CD14-positive monocyte (primary cell): ENCODE measurements at places on chromosomes 16 and 17. TPM values are rescaled to one million over a fixed set of nuclear protein-coding genes. Genes with fewer than 3 reads are reported as not detected.

GRCh38 chr16:89392881-89393737, 97.3 kb downstream of the ANKRD11 start:
- H3K27me3 ChIP-seq = no peaks in the 10 kb centered on the region
- peaks cover 13% of the 10 kb centered on the region for H3K4me1 ChIP-seq
- DNase-seq = peak; percentile 30
- no peak overlapping the region for H3K4me3 ChIP-seq
- peaks cover 9% of the 10 kb centered on the region for H3K36me3 ChIP-seq

Gene HOXB7
- not detected in 2 replicates for polyA plus RNA-seq

Gene ITGAX
- polyA plus RNA-seq = 40.7 TPM

Gene MMP25
- 24.8 and 26.6 TPM in 2 replicates for polyA plus RNA-seq

DNA sequence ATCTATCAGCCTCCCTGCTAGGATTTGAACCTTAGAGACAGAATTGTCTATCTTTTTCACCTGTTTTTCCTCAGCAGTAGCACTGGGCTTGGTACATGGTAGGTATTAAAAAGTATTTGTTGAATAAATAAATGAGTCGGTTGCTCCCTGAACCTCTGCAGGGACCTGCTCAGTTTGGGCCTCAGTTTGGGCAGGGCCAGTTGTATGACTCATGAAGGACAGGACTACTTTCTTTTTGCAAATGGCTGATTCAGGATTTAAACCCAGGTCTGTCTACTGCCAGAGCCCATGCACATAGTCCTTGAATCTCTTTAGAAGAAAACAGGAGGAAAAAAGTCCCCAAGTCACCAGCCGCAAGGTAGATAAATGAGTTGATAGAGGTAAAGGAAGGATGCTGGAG, 3.1 kb downstream of the MMP2 start:
- H3K36me3 ChIP-seq = no peaks in the 10 kb centered on the region
- peaks cover 39% of the 10 kb centered on the region for H3K27me3 ChIP-seq
- DNase-seq = no peak
- H3K27ac ChIP-seq = no peak overlapping the region
- peaks cover 23% of the 10 kb centered on the region for H3K4me1 ChIP-seq

Gene UTS2R
- not detected for polyA plus RNA-seq

Gene C16orf89
- polyA plus RNA-seq = not detected

Gene TRIM47
- polyA plus RNA-seq = 0.19 and 0.20 TPM in 2 replicates

Gene EZH1
- polyA plus RNA-seq = 12.3 TPM

GRCh38 chr16:1167276-1168107, 14.6 kb downstream of the CACNA1H start:
- no peak overlapping the region for H3K27ac ChIP-seq
- H3K36me3 ChIP-seq = no peaks in the 10 kb centered on the region
- H3K4me1 ChIP-seq = no peaks in the 10 kb centered on the region

GRCh38 chr16:88936008-88936555, 40.9 kb downstream of the CBFA2T3 start:
- no peaks in the 10 kb centered on the region for H3K27me3 ChIP-seq
- no peak for DNase-seq
- H3K36me3 ChIP-seq = no peaks in the 10 kb centered on the region

- H3K4me3 ChIP-seq = no peak overlapping the region
- no peak for DNase-seq
- no peaks in the 10 kb centered on the region for H3K27me3 ChIP-seq
- peaks cover 86% of the 10 kb centered on the region for H3K36me3 ChIP-seq
- H3K27ac ChIP-seq = no peak overlapping the region
- H3K4me1 ChIP-seq = no peaks in the 10 kb centered on the region
Observed at GRCh38 chr16:4392382-4393239, 21.0 kb downstream of the VASN start.

DNA sequence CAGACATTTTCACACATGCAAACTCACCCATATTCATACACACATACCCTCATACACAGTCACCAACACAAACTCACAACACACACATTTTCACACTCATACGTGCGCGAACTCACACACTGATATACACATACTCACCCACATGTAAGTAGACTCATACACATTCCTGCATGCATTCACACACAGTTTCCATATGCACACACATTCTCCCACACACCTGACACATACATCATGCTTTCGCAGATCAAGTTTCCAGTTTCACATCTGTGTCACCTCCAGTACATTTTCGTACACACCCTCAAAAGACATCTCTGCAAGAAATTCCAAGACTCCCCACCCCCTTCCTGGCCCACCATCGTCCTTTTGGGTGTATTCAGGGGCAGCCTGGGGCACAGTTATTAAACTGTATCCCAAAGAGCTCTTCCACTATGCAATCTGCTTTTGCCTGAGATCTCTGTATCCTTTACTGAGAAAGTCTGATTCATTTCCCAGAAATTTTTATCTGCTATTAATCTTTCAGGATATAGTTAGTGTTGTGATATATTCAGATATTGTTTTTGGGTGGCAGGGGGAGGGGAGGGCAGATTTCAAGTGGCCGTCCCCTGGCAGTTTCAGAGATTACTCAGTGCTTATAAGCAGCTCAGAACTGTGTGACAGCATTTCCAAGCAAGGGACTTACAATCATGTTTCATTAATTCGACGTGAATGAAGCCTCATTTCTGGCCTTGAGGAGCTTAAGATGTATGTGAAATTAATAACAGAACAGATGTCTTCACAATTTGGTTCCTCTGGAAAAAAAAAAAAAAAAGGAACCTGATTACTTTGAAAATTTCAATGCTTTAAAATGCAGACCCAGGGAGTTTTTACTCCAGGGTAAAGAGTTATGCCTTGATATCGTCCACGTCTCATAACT, 35.3 kb upstream of the MMP2 start:
- peak overlapping the region; percentile 33 for H3K4me3 ChIP-seq
- H3K27me3 ChIP-seq = no peaks in the 10 kb centered on the region
- H3K36me3 ChIP-seq = no peaks in the 10 kb centered on the region
- H3K4me1 ChIP-seq = peaks cover 47% of the 10 kb centered on the region
- DNase-seq = peak; percentile 35

GRCh38 chr17:44267818-44268490, at the start of gene SLC4A1:
Gene SLC4A1 (minus strand): TSS chr17:44268135. CDS start chr17:44262866, 5,269 bp downstream.
- no peak within 1 kb of the TSS for H3K27ac ChIP-seq
- H3K4me1 ChIP-seq = no peaks in the 10 kb centered on the region
- DNase-seq = no peak

Gene ZC3H7A
- polyA plus RNA-seq = 22.6 TPM

Gene TBC1D28
- not detected for polyA plus RNA-seq

GRCh38 chr16:25089351-25089750, 22.2 kb upstream of the LCMT1 start:
- H3K4me3 ChIP-seq = no peak overlapping the region
- H3K27me3 ChIP-seq = no peaks in the 10 kb centered on the region
- peaks cover 21% of the 10 kb centered on the region for H3K4me1 ChIP-seq
- DNase-seq = no peak
- no peak overlapping the region for H3K27ac ChIP-seq

DNA sequence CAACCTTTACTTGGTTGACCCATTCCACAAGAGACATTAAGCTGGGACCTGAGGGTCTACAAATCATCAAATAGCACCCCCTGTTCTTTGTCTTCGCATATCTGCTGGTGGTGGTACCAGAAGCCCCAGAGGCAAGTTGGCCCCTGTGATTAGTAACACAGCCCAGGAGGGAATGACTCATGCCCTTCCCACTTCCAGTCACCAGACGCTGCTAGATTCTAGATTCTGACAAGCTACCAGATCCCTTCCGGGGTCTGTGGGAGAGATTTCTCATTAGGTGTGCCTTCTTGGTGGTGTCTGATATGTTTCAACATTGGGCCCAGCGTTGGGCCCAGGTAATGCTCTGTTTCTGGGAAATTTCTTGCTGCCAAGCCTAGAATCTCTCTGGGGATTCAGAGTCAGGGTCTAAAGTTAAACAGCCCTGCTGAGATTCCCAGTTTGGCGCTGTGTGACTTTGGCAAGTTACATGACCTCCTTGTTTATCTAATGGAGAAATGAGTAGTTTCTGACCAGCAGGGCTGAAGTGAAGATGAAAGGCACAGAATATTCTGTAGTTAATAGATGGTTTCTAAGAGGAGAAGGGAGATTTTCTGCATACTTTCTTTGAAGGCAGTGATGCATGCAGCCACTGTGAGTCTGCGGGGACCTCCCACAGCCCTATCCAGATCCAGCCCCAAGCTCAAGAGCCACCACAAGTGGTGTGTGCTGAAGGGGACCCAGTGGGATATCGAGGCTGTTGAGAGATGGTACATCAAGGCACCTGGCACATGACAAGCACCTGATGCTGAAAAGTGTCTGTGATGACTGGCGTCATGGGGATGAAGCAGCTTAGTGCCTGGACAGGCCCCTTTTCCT, 3.9 kb downstream of the TRPV2 start:
- DNase-seq = peak; percentile 58
- H3K36me3 ChIP-seq = peaks cover 51% of the 10 kb centered on the region
- H3K4me1 ChIP-seq = peaks cover 55% of the 10 kb centered on the region

DNA sequence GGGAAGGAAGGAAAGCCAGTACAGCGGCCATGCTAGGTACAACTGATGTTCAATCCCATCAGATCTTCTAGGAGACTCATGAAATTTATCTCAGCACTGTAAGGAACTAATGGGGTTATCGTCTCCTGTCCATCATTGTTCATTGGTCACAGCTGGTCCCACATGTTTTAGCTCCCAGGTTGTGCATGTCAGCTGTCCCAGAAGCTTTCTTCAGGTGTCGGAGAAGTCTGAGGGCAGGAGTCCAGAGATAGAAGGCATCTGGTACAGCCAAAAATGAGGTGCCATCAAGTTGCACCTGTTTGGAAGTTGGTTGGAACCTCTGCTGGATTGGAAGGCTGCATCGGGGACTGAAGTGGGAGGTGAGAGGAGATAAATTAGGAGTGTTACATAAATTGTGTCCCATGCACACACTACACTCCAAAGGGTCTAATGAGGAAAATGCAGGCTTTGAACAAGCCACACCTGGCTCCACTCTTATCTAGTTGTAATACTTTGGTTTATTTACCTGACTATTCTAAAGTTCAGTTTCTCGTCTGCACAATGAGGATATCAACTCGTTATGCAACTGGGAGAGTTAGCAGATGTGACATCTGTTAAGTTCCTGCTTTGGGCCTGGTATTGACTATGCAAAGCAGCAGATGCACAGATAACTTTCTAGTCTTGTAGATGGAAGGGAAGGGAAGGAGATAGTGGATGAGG, 62.9 kb downstream of the MAP2K6 start:
- DNase-seq = no peak
- H3K4me1 ChIP-seq = peaks cover 9% of the 10 kb centered on the region
- H3K36me3 ChIP-seq = no peaks in the 10 kb centered on the region
- no peak overlapping the region for H3K4me3 ChIP-seq
- no peaks in the 10 kb centered on the region for H3K27me3 ChIP-seq

Gene PARN
- 24.4 TPM for polyA plus RNA-seq

- peaks cover 87% of the 10 kb centered on the region for H3K36me3 ChIP-seq
- no peak for DNase-seq
- H3K4me1 ChIP-seq = peaks cover 16% of the 10 kb centered on the region
- H3K4me3 ChIP-seq = no peak overlapping the region
- H3K27me3 ChIP-seq = no peaks in the 10 kb centered on the region
- H3K27ac ChIP-seq = no peak overlapping the region
Observed at GRCh38 chr17:82605939-82606600, 42.2 kb downstream of the WDR45B start.

DNA sequence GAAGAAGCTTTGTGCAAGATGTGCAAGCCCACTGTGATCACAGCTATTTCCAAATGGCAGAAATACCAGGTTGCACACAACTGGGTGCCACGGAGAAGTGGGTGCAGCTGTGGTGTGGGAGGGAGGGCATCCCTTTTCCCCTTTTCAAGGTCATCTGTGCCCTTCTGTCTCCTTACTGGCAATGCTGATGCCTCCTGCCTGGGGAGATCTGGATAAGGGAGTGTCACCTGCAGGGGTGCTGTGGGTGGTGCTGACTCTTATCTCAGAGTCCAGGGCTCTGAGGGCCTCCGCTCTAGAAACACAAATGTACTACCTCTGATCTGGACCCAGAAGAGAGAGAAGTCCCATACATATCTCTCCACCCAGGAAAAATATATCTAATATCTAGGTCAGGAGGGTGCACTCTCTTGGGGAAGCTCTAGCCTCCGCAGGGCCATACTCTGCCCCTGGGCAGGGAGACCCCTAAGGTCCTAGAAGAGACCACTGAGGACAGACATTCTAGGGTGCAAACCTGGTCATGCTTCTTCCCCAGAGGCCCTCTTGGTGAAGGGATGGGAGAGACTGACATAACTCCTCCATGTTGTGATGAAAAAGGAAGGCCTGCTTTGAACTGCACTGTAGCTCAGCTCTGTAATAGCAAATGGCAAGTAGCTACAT, 18.5 kb downstream of the NPRL3 start:
- no peaks in the 10 kb centered on the region for H3K4me1 ChIP-seq
- H3K36me3 ChIP-seq = peaks cover 26% of the 10 kb centered on the region
- DNase-seq = no peak
- H3K4me3 ChIP-seq = no peak overlapping the region

Gene TMEM238L
- not detected in 2 replicates for polyA plus RNA-seq

GRCh38 chr16:80084614-80085013, 456.2 kb upstream of the DYNLRB2 start:
- no peak overlapping the region for H3K4me3 ChIP-seq
- H3K4me1 ChIP-seq = no peaks in the 10 kb centered on the region
- no peak overlapping the region for H3K27ac ChIP-seq

DNA sequence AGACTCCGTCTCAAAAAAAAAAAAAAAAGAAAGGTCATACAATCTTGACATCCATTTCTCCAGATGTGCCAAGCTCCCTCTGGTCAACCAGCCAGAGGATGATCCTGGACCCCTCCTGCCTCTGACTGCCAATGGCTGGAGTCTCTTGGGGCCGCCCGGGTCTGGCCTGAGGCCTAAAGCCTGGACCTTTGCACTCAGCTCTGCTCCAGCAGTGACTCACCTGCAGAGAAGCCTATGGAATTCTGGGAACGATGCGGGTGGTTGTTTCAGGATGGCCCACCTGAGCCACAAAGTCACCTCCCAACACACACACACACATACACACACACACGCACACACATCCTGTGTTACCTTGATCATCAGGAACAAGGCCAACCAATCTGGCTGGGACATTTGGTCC, 64.0 kb upstream of the DNAH17 start:
- no peak overlapping the region for H3K4me3 ChIP-seq
- H3K27me3 ChIP-seq = no peaks in the 10 kb centered on the region
- DNase-seq = no peak
- H3K36me3 ChIP-seq = no peaks in the 10 kb centered on the region
- no peak overlapping the region for H3K27ac ChIP-seq
